Activated T-cell treated with anti-CD3 and anti-CD28 coated beads, Interleukin-2, amount 50 U/mL, for 72 hours (primary cell): ENCODE measurements at places on chromosomes 13 and 19. TPM values are rescaled to one million over a fixed set of nuclear protein-coding genes. Genes with fewer than 3 reads are reported as not detected.

CGB3 gene
- total RNA-seq: not detected

GRCh38 chr13:92122186-92122853 is 723.9 kb downstream of the GPC5 start:
- no peaks in the 10 kb centered on the region for H3K27me3 ChIP-seq
- no peak overlapping the region for H3K4me3 ChIP-seq
- no peaks in the 10 kb centered on the region for H3K36me3 ChIP-seq
- DNase-seq: no peak
- no peaks in the 10 kb centered on the region for H3K4me1 ChIP-seq

- peaks cover 10% of the 10 kb centered on the region for H3K4me1 ChIP-seq
- H3K27me3 ChIP-seq: no peaks in the 10 kb centered on the region
- peaks cover 2% of the 10 kb centered on the region for H3K36me3 ChIP-seq
- no peak for DNase-seq
- H3K4me3 ChIP-seq: no peak overlapping the region
- no peak overlapping the region for H3K27ac ChIP-seq
Measured at GRCh38 chr13:95258619-95259194, 42.5 kb downstream of the ABCC4 start.

NXNL1 gene
- not detected for total RNA-seq

CLIP3 gene
- total RNA-seq: 2.7 TPM

DNA sequence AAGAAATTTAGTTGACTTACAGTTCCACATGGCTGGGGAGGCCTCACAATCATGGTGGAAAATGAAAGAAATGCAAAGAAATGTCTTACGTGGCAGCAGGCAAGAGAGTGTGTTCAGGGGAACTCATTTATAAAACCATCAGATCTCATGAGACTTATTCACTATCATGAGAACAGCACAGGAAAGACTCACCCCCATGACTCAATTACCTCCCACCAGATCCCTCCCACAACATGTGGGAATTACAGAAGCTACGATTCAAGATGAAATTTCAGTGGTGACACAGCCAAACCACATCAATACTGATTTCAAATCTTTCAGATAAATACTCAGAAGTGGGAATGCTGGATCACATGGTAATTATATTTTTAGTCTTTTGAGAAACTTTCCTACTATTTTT is 1357.9 kb downstream of the SLITRK5 start:
- no peaks in the 10 kb centered on the region for H3K27me3 ChIP-seq
- H3K36me3 ChIP-seq: no peaks in the 10 kb centered on the region
- no peak for DNase-seq
- H3K4me1 ChIP-seq: no peaks in the 10 kb centered on the region

DNA sequence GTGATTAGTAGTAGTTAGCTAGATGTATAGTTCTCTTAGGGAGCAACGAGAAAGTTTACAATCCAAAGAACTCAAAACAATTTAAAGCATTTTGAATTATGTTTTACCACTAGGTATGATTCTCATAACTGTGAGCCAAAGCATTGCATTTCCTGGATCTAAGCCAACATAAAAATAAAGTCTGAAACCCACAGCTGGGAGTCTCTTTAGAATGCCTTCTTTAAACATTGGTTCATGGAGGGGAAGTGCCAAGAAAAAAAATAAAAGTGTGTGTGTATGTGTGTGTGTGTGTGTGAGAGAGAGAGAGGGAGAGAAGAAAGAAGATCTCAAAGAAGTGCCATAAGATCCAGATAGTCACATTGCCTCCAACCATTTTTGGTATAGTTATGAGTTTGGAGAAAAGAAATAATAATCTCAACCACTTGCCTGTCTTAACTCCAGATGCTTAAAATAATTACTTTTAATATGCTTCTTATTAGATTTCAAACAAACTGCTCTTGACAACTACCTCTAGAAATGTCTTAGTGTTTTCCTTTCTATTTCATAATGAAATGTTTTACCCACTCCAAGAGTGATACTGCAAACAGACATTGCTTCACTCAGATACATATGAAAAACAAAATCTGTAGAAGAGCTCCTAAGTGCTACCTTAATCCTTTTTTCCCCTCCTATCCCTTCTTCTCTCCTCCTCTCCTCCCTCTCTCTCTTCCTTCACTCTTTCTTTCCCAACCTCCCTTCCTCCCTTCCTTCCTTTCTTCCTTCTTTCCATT is 554.1 kb downstream of the KCTD12 start:
- no peak for DNase-seq
- no peak overlapping the region for H3K4me3 ChIP-seq
- H3K36me3 ChIP-seq: no peaks in the 10 kb centered on the region
- no peaks in the 10 kb centered on the region for H3K4me1 ChIP-seq
- H3K27ac ChIP-seq: no peak overlapping the region
- H3K27me3 ChIP-seq: no peaks in the 10 kb centered on the region

- H3K36me3 ChIP-seq: no peaks in the 10 kb centered on the region
- H3K4me1 ChIP-seq: no peaks in the 10 kb centered on the region
- DNase-seq: no peak
Measured at GRCh38 chr13:63124863-63125262, 1709.2 kb upstream of the PCDH20 start.

SH2D3A gene
- 19.9 TPM for total RNA-seq

DNA sequence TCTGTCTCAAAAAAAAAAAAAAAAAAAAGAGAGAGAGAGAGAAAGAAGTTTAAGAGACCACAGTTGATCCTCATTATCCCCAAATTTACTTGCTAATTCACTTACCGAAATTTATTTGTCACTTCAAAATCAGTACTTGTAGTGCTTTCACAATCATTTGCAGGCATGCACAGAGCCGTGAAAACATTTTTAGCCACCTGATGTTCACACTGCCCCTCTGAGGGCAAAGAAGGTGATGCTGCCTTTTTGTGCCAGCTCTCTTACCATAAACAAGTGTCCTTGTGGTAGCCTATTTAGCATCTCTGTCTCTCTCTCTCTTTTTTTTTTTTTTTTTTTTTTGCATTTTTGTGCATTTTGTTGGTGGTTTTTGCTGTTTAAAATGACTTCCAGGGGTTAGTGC is 24.1 kb upstream of the CASP14 start:
- H3K27ac ChIP-seq: no peak overlapping the region
- DNase-seq: no peak
- H3K27me3 ChIP-seq: no peaks in the 10 kb centered on the region

DNA sequence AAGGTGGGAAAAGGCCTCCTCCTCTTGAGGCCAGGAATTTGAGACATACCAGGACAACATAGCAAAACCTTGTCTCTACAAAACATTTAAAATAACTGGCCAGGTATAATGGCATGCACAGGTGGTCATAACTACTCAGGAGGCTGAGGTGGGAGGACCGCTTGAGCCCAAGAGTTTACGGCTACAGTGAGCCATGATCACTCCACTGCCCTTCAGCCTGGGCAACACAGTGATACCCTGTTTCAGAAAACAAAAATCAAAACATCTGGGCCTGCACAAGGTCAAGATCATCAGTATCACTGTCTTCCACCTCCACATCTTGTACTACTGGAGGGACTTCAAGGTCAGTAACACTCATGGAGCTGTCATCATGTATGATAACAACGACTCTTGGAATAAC is 742.7 kb upstream of the GPC6 start:
- no peaks in the 10 kb centered on the region for H3K27me3 ChIP-seq
- no peaks in the 10 kb centered on the region for H3K36me3 ChIP-seq
- H3K4me3 ChIP-seq: no peak overlapping the region
- DNase-seq: no peak
- H3K4me1 ChIP-seq: no peaks in the 10 kb centered on the region

DNA sequence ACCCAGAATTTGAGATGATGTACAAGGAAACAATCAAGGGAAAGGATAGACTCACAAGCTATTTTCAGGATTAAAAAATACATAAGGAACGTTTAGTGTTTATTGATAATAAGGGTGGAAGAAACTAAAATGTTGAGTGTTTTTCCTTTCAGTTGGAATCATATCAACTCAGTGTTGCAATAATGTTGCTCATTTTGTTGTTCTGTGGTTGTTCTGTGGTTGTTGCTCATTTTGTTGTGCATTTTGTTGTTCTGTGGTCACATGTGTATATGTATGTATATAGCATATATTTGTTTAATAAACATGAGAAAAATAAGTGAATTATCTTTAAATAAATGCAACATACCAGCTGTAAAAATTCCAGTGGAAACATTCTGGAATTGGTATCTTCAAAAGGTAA is 262.4 kb upstream of the SPRY2 start:
- no peaks in the 10 kb centered on the region for H3K27me3 ChIP-seq
- no peaks in the 10 kb centered on the region for H3K4me1 ChIP-seq
- H3K36me3 ChIP-seq: no peaks in the 10 kb centered on the region

IZUMO1 gene
- 0.32 TPM for total RNA-seq

ZNF793 gene
- total RNA-seq: 6.7 TPM

DNA sequence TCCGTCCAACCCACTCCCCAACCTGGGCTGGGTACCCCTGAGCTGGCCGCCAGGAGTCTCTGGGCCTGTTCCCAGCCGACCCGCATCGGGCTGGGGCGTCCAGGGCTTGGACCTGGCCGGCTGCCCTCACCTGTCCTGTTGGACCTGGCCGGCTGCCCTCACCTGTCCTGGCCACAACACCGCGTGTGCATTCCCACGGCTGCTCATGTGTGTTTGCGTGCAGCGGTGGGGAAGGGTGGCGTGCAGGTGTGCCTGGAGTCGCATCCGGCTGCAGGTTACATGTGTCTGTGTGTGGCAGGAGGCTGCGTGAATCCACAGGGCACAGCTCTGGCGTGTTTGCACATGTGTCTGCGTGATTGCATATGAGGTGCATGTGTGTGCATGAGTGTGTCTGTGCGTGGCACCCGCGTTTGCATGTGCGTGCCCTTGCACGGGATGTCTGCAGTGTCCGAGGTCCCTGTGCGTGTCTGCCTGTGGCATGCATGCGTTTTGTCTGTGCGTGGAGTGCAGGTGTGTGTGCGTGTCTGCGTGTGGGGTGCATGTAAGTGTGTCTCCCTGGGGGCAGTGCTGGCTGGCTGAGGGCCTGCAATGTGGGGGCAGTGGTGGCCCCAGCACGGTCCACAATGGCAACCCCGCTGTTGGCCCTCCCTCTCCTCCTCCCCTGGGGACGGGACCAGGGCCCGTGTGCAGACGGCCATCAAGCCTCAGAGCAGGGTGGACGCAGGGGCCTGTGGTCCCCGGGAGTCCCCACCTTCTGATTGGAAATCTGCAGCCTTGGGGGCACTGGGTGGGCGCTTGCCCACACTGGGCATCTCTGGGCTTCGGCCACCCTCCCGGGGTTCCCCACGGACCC is 3.4 kb downstream of the EFNA2 start:
- no peak overlapping the region for H3K27ac ChIP-seq
- H3K27me3 ChIP-seq: peaks cover 19% of the 10 kb centered on the region
- no peaks in the 10 kb centered on the region for H3K36me3 ChIP-seq
- H3K4me3 ChIP-seq: no peak overlapping the region
- no peak for DNase-seq
- peaks cover 5% of the 10 kb centered on the region for H3K4me1 ChIP-seq

DNA sequence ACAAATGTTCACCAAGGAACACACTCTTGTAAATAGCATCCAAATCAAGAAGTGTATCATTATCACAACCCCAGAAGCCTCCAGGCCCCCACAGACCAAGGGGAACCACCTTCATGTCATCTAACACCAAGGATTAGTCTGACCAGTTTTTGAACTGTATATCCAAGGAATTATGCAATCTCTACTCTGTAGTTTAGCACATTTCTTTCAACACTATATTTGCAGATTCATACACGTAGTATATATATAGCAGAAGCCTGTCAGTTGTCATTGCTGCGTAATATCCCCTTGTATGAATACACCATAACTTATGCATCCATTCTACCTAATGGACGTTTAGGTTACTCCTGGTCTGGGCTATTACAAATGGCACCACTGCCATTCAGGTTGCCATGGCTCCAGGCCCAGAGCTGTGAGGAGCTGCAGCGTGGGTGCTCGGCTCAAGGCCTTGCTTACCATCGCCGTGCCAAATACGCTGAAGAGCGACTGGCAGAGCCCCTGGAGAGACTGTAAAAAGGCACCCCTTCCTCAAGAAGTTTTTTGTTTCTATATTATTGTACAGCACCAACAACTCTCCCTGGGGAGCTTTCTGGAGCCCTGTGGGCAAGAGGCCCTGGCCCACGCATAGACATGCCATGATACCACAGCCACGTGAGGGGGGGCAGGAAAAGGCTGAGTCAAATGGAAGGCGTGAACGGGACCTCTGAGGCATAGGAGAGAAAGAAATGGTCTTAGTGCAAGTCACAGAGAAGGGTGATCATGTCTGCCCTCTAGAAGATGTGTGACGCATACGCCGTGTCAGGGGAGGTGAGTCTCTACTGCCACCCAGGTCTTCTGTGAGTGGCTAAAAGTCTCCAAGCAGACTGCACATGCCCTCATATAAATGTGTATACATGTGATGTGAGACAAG is 10.8 kb downstream of the LATS2 start:
- H3K27ac ChIP-seq: no peak overlapping the region
- no peak for DNase-seq
- H3K36me3 ChIP-seq: no peaks in the 10 kb centered on the region

SIAH3 gene
- total RNA-seq: 0.38 TPM

DNA sequence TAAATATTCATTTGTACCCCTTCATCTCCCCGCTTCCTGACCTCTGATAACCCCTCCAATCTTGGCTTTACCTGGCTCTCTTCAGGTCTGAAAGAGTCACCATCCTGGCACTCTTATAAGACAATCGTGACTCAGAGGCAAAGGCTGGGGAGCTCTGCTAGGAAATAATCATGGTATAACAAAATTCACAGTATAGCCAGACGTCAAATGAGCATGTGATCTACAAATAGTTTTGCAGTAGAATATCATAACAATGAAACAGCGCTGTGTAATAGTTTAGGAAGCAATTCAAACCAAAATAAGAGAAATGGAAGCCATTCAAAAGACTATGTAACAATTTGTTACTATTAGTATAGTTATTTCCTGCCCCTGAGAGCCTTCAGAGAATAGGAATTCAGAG is 34.2 kb downstream of the RXFP2 start:
- DNase-seq: no peak
- H3K27me3 ChIP-seq: no peaks in the 10 kb centered on the region
- no peaks in the 10 kb centered on the region for H3K36me3 ChIP-seq
- H3K4me1 ChIP-seq: no peaks in the 10 kb centered on the region
- peak overlapping the region; percentile 28 for H3K4me3 ChIP-seq
- peak overlapping the region; percentile 3 for H3K27ac ChIP-seq

RAB8A gene
- total RNA-seq: 95.9 TPM

B3GLCT gene
- total RNA-seq: 2.6 TPM
